GOT3 (cell line): ENCODE measurements at places on chromosomes 2 and 18.

- no peak for DNase-seq
These were observed 165.0 kb upstream of the SMIM21 start for GRCh38 chr18:75592527-75592926.

DNA sequence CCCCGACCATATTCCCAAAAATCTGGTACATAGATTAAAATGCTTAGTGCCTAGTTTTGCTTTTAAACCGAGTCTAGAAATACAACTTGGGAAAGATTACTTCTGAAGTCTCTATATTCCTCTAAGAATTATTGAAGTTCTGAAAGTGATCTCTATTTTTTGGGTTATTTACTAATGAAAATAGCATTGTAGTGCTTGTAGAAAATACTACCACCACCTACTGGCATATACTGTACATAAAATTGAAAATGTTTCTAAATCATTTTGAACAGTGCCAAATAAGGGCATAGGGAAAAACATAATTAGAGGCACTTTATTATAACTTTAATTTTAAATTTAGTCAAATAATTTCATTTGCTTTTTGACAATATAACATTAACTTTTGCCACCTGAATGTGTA lies 1399.6 kb upstream of the ZEB2 start:
- no peak for DNase-seq

GRCh38 chr2:149902081-149902480 lies 314.5 kb upstream of the MMADHC start:
- DNase-seq = no peak

DNA sequence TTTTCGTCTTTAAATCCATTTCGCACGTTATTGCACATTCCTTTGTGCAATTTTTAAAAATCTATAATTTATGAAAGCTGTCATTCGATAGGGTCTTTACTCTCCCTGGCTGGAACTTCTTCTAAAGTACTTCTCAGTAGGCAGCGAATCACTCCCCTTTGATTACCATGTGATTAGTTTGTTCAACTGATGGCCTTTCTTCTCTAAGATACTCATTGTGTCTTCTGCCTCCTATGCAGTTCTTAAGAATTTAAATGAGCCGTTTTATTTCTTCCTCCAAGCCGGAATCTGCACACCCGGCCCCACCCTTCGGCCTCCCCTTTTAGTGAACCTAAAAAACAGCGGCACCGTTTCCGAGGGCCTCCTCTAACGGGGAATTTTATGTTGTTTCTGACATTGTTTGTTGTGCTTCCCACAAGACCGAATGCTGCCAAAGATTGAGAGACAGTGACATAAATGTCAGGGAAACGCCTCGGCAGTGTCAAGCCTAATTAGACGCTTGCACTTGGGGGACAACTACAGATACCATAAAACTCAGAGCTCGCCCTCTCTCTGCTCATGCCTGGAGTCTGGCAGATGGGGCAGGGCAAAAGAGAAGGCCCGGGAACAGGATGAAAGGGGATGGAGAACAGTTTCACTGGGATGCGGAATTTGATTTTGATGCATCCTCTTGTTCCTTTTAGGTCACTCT lies 255.3 kb downstream of the BCL11A start:
- no peak for DNase-seq

GRCh38 chr2:174666845-174667244 lies 69.2 kb upstream of the WIPF1 start:
- no peak for DNase-seq

DNA sequence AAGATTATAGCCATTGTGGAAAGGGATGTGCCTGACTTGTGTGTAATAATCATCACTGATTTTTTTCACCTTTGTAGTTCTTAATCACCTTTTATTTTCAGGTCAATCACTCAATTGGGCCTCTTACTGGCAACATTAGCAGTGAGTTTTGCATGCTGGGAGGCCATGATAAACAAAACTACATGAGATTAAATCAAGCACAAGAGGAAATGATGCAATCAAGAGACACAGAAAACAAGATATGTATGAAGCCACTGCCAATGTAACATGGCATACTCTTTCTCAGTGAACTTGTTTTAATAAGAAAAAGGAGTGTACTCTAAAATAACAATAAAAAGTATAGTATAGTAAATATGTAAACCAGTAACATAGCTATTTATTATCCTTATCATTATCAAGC lies 69.9 kb upstream of the FSIP2 start:
- DNase-seq = no peak
